ENCODE measurements at places on chromosomes 11 and 22. TPM values are rescaled to one million over a fixed set of nuclear protein-coding genes. Genes with fewer than 3 reads are reported as not detected.

The TBC1D10A gene
- polyA plus RNA-seq, result 35.4 TPM

The SYT7 gene
- 8.4 TPM for polyA plus RNA-seq

DNA sequence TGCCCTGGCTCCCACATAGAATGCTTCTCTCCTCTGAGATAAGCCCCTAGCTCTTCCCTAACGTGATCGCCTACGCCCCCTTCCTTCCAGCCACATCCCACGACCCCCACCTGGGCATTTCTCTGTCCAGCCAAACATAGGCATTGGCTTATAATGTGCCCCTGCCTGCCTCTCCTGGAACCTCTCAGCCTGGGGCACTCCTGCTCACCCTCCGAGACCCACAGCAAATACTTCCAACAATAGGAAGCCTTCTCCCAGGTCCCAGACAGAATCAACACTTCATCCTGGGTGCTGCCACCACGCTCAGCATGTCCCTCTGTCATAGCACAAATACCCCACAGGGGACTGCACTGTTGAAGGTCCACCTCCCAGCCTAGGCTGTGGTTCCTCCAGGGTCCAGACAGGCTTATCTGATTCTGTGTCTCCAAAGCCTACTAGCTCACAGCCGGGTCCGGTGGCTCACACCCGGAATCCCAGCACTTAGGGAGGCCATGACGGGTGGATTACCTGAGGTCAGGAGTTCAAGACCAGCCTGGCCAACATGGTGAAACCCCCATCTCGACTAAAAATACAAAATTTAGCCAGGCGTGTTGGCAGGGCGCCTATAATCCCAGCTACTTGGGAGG is 24.2 kb upstream of the TMPRSS4 start:
- no peaks in the 10 kb centered on the region for H3K4me1 ChIP-seq
- H3K4me3 ChIP-seq, result no peak overlapping the region
- no peak overlapping the region for H3K27ac ChIP-seq
- no peaks in the 10 kb centered on the region for H3K27me3 ChIP-seq
- DNase-seq, result no peak
- no peaks in the 10 kb centered on the region for H3K36me3 ChIP-seq

The DUSP8 gene
- polyA plus RNA-seq, result 6.6 TPM

The SHISAL1 gene
- 1.3 TPM for polyA plus RNA-seq

The RPS6KA4 gene
- 14.4 TPM for polyA plus RNA-seq

DNA sequence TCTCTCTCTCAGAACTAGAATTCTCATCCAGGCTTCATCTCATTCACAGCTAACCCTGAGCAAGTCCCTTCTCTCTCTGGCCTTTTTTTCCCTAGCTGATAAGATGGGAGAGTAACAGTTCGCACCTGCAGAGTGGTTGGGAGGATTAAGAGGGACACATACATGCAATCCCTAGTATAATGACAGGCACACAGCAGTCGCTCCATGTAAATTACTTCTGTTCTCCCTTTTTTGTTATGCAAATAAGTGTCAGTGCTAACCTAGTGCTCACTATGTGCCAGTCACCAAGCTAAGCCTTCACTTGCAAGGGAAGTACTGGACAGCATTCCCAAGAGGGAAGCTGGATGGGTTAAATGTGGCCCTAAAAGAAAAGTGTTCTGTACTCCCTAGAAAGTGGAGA is 63.4 kb downstream of the TENM4 start:
- no peak for DNase-seq
- H3K4me1 ChIP-seq, result no peaks in the 10 kb centered on the region
- no peak overlapping the region for H3K4me3 ChIP-seq
- no peak overlapping the region for H3K27ac ChIP-seq
- H3K36me3 ChIP-seq, result no peaks in the 10 kb centered on the region

The ST3GAL4 gene
- 211 TPM for polyA plus RNA-seq

- no peaks in the 10 kb centered on the region for H3K36me3 ChIP-seq
- H3K4me1 ChIP-seq, result peaks cover 91% of the 10 kb centered on the region
- no peak overlapping the region for H3K4me3 ChIP-seq
Measured at GRCh38 chr11:94788396-94788795, 20.2 kb downstream of the AMOTL1 start.

DNA sequence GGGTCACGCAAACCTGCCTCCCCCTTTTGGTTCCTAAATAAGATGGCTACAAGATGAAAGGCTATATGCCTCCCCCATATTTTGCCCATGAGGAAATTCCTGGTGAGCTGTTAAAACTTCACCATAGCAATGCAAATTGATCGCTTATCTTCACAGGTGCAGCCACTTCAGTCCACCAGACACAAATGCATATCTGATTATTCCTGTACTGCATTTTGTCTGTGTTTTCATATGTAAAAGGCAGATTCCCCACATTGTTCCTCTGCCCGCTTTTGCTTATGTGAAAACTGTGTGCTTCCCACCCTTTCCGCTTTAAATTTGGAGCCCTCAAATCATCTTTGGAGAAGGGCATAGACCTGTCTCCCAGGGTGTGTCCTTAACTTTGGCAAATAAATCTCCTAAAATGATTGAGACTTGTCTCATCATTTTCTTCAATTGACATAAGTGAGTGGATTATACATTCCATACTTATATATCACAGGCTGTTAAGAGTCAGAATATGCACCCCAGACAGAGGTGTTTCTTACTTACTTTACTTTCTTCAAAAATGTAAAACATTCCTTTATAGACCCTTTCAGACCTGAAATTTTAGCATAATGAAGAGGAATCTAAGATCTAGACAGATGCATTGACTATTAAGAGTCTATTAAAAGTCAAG is 116.4 kb downstream of the CASP12 start:
- no peaks in the 10 kb centered on the region for H3K27me3 ChIP-seq
- H3K36me3 ChIP-seq, result no peaks in the 10 kb centered on the region
- no peak overlapping the region for H3K4me3 ChIP-seq
- H3K4me1 ChIP-seq, result no peaks in the 10 kb centered on the region
- H3K27ac ChIP-seq, result no peak overlapping the region

DNA sequence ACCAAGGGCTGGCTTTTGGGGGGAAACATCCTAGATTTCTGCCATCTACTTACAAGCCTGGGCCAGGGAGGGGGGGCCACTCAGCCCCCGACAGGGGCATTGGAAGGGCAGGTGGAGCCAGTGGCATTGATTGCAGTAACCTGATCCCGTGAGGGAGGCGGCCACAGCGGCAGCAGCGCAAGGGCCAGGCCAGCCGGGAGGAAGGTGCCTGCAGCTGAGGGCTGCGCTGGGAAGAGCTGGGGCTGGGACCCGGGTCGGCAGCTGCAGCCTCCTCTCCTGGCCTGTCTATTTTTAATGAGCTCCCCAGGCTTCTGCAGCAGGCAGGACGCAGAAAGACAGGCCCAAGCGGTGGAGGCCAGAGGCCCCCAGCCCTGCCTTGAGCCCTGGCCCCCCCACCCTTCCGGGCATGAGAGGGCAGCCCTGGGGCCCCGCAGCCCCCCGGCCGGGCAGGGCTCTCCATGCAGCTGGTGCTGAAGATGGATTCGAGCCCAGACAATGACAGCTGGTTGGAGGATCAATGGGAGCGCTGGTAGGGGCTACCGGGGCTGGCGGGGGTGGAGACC is 10.6 kb downstream of the FREY1 start:
- peaks cover 21% of the 10 kb centered on the region for H3K4me1 ChIP-seq
- DNase-seq, result no peak
- peaks cover 7% of the 10 kb centered on the region for H3K27me3 ChIP-seq
- no peak overlapping the region for H3K27ac ChIP-seq
- H3K4me3 ChIP-seq, result no peak overlapping the region

DNA sequence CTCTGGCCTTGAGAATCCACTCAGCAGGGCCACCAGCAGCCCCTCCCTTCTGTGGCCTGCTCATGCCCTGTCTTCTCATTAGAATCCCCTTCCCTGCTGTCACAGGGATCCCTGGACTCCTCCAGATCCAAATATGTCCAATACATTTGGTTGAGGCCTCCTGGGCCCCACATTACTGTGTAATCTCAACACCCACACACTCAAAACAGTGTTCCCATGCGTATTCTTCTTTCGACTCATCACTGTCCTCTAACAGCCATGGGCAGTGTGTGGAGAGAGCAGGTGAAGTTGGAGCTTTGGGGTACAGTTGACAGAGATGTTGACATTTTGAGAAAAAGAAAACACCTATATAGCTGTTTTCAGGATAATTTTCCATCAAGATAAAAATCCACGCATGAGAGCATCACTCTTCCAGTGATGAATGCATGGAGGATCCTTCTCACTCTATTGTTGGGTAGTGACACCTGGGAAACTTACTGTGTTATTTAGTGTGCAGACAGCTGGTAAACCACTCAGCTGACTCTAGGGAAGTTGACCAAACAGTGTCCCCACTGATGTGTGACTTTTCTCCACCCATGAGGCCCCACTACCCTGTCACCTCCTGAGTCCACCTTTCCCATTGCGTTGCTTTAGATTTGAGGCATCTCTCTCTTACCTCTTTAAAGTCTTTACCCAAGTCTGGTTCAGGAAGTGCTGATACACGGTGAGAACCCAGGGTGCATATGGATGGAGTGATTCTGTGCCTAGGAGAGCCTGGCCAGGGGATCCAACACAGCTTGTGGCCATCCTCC is 28.7 kb upstream of the VPREB1 start:
- DNase-seq, result no peak
- no peaks in the 10 kb centered on the region for H3K27me3 ChIP-seq
- H3K27ac ChIP-seq, result no peak overlapping the region
- H3K4me1 ChIP-seq, result no peaks in the 10 kb centered on the region
- H3K4me3 ChIP-seq, result no peak overlapping the region

- H3K27ac ChIP-seq, result no peak overlapping the region
- no peaks in the 10 kb centered on the region for H3K4me1 ChIP-seq
- H3K27me3 ChIP-seq, result no peaks in the 10 kb centered on the region
- no peaks in the 10 kb centered on the region for H3K36me3 ChIP-seq
Measured at GRCh38 chr22:36180038-36180880, 19.7 kb upstream of the APOL3 start.

GRCh38 chr11:111977146-111978027 is 40.2 kb downstream of the DIXDC1 start:
- DNase-seq, result peak; percentile 89
- peak overlapping the region; percentile 95 for H3K27ac ChIP-seq
- H3K4me3 ChIP-seq, result peak overlapping the region; percentile 91
- no peaks in the 10 kb centered on the region for H3K27me3 ChIP-seq
- peaks cover 59% of the 10 kb centered on the region for H3K4me1 ChIP-seq

The ASPHD2 gene
- polyA plus RNA-seq, result 3.4 TPM

The DNAJB7 gene
- 0.07 TPM for polyA plus RNA-seq

GRCh38 chr22:28647216-28647615 is 32.4 kb downstream of the TTC28 start:
- H3K4me3 ChIP-seq, result no peak overlapping the region
- H3K4me1 ChIP-seq, result no peaks in the 10 kb centered on the region
- H3K27me3 ChIP-seq, result no peaks in the 10 kb centered on the region

DNA sequence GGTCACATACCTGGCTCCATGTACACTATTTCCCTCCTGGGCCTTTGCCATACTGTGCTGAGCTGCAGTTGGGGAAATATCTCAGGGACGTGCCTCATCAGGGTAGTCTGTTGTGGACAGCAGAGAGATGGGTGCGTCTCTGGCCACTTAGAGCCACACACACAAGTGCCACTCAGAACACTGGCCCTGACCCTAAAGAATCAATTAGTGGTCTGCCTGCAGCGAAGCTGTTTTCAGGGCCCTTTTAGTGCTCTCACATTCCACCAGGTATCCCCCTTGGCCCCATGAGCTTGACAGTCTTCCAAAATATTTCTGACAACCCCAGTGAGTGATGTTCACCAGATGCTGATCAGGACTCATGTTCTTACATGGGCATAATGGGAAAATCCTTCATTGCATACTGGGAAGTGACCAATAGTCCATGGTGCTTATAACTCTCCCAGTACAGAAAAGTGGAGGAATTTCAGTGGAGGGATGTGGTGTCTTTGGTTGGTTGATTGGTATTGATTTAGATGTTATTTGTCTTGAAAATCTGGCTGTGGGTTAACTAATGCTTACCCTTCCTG is 66.1 kb downstream of the ME3 start:
- no peak for DNase-seq
- H3K36me3 ChIP-seq, result no peaks in the 10 kb centered on the region
- no peak overlapping the region for H3K4me3 ChIP-seq

DNA sequence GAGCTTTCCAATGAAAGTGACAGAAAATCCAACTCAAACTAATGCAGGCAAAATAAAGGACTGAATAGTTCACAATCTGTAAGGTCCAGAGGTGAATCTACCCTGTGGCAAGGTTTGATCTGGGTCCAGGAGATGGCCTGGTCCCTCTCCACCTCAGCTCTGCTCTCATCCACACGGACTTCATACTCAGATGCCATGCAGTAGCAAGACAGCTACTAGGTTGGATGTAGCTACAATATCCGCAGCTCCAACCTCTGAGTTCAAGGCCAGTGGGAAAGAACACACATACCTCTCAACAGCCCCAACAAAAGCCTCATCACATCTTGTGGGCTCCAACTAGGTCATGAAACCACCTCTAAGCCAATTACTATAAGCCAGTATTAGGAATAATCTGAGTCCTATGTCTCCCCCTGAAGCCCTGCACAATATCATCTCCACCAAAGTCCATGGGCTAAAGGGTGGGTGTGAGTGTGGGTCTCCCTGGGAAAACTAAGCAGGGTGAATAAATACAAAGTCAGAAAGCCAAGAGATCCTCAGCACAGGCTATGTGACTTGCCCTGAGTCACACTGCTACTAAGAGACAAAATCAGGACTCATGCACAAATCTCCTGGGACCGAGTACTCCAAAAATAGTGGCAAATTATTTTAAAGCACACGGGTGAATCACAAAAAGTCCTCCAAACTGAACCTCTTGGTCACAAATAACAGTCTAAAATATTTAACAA is 78.8 kb downstream of the LARGE1 start:
- H3K4me1 ChIP-seq, result no peaks in the 10 kb centered on the region
- no peak overlapping the region for H3K4me3 ChIP-seq
- DNase-seq, result no peak
- H3K36me3 ChIP-seq, result no peaks in the 10 kb centered on the region

- DNase-seq, result no peak
- no peaks in the 10 kb centered on the region for H3K36me3 ChIP-seq
- no peak overlapping the region for H3K27ac ChIP-seq
- H3K27me3 ChIP-seq, result no peaks in the 10 kb centered on the region
Measured at GRCh38 chr11:69477086-69477485, 4.4 kb upstream of the LINC01488 start.

- H3K36me3 ChIP-seq, result no peaks in the 10 kb centered on the region
- peaks cover 21% of the 10 kb centered on the region for H3K4me1 ChIP-seq
- no peak overlapping the region for H3K27ac ChIP-seq
- DNase-seq, result peak; percentile 56
- H3K27me3 ChIP-seq, result no peaks in the 10 kb centered on the region
- no peak overlapping the region for H3K4me3 ChIP-seq
Measured at GRCh38 chr11:12069066-12069676, 41.2 kb upstream of the MICAL2 start.

The RHOD gene
- 16.2 TPM for polyA plus RNA-seq

- no peaks in the 10 kb centered on the region for H3K27me3 ChIP-seq
- peak overlapping the region; percentile 69 for H3K27ac ChIP-seq
- H3K4me3 ChIP-seq, result no peak overlapping the region
- DNase-seq, result peak; percentile 81
Measured at GRCh38 chr11:12170984-12171383, 60.6 kb downstream of the MICAL2 start.

GRCh38 chr11:17600316-17601255 is 53.5 kb downstream of the OTOG start:
- no peaks in the 10 kb centered on the region for H3K4me1 ChIP-seq
- H3K27me3 ChIP-seq, result no peaks in the 10 kb centered on the region
- DNase-seq, result peak; percentile 56
- H3K4me3 ChIP-seq, result no peak overlapping the region
- no peak overlapping the region for H3K27ac ChIP-seq
- H3K36me3 ChIP-seq, result no peaks in the 10 kb centered on the region

All from sigmoid colon (tissue), 7 donors.